ENCODE measurements at places on chromosomes 16 and 17.
A peak's percentile ranks its signal among the peaks of the same experiment; 100 is the strongest.

- DNase-seq, result peak; percentile 70
Observed at GRCh38 chr17:74190154-74190553, 13.3 kb upstream of the RPL38 start.

DNA sequence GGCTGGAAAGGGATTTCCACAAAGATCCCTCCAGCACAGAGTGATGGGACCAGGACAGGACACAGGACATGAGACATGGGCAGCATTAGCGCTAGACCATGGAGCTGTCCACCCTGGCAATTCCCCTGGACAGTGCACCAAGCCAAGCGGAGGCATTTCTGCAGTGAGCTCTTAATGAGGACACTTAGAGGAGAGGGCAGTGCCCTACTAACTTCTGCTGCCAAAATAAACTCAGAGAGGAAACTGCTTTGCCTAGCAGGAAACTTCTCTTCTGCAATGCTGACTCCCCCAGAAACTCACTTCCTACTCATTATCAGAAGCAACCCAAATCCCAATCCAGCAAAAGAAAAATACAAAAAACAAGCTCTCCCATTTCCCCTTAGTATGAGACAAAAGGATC is 119.2 kb downstream of the HS3ST2 start:
- no peak for DNase-seq

DNA sequence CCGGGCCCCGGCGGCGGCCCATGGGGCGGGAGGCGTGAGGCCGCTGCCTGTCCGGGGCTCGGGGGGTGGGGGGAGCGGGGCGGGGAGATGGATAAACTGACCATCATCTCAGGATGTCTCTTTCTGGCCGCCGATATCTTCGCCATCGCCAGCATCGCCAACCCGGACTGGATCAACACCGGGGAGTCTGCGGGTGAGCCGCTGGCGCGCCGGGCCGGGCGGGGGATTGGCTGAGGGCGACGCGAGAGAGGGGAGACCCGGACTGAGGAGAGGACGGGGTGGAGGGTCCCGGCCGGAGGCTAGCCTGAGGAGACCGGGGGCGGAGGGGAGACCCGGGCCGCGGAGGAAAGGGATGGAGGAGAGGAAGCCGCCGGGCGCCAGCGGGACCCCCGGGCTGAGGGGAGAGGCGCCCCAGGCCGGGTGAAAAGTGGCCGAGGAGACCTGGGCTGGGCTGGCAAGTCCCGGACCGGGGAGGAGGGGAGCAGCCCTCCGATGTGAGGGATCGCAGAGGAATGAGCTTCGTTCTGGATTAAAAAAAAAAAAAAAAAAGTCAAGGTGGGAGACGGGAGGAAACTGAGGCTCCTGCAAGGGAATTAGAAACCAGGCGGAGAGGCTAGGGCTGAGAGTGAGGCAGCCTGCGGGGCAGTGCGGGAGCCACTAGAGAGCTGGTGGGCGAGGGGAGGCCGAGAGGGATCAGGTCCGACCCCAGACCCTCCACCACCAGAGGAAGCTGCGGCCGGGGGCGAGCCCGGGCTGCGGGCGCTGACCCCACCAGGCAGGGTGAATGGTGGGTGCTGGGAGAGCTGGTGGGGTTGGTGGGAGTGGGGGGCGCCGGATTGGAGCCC is 526 bp downstream of the MOSMO start:
- DNase-seq, result no peak

DNA sequence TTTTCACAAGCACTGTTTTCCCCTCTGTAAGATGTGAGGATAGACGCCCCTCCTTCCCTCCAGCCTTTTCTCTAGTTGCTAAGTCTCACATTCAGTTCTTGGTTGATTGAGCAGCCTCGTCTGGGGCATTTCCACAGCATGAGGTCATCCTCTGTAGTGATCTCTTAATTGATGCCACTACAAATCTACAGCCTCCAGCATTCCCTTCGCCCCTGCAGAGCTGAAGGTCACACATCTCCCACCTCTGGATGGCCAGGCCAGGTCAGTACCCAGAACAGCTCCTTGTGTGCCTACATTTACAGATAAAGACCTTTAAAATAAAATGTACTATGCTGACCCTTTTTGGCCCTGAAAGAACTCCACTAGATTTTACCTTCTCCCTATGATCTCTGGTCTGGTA is 32.5 kb upstream of the CDH11 start:
- DNase-seq, result no peak

GRCh38 chr17:46163929-46164594 is 29.2 kb downstream of the KANSL1 start:
- DNase-seq, result no peak

GRCh38 chr16:73034374-73034773 is 13.6 kb downstream of the ZFHX3 start:
- DNase-seq, result no peak

- no peak for DNase-seq
Observed at GRCh38 chr17:57210972-57211411, 45.3 kb upstream of the MSI2 start.

DNA sequence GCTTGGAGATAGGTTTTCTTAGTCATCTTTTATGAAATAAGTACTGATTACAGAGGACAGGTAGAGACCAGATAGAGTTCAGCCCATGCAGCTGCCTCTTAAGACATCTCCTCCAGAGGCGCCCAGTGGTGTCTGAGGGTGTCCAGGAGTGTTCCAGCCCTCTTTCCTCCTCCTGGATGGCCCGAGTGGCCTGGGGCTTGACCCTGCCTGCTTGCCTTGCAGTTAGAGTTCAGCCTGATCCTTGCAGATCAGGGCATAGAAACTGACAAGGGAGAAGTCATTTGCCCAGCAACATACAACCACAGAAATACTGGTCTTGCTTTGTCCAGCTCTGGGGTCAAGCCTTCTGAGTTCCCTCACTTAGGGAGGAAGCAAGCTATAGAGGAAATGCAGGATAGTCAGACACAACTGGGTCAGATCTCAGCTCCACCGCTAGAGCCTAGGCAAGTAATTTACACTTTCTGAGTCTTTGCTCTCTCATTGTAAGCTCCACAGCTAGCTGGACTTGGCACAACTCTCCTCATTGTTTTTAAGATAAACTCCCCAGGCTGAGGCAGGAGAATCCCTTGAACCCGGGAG is 3.6 kb upstream of the CCL1 start:
- DNase-seq, result no peak

GRCh38 chr16:68472581-68472980 is 24.3 kb upstream of the SMPD3 start:
- DNase-seq, result no peak

DNA sequence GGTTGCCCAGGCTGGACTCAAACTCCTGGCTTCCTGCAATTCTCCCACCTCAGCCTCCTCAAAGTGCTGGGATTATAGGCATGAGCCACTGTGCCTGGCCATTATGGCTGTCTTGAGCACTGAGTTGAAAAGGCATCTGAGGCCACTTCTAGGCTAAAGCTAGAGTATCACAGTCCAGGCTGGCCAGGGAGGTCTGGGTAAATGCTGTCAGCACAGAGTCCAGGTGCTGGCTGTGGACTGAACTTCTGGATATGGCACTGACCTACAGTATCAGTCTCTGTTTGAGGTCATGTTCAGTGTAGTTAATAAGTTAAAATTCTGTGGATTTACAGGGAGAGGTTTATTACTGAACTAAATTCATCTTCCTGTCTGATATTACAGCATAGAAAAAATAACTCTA is 222.5 kb upstream of the TOM1L1 start:
- no peak for DNase-seq

GRCh38 chr16:84780544-84781376 is 39.0 kb upstream of the CRISPLD2 start:
- DNase-seq, result no peak

- DNase-seq, result no peak
Observed at GRCh38 chr16:14472357-14472756, 157.7 kb downstream of the PARN start.

DNA sequence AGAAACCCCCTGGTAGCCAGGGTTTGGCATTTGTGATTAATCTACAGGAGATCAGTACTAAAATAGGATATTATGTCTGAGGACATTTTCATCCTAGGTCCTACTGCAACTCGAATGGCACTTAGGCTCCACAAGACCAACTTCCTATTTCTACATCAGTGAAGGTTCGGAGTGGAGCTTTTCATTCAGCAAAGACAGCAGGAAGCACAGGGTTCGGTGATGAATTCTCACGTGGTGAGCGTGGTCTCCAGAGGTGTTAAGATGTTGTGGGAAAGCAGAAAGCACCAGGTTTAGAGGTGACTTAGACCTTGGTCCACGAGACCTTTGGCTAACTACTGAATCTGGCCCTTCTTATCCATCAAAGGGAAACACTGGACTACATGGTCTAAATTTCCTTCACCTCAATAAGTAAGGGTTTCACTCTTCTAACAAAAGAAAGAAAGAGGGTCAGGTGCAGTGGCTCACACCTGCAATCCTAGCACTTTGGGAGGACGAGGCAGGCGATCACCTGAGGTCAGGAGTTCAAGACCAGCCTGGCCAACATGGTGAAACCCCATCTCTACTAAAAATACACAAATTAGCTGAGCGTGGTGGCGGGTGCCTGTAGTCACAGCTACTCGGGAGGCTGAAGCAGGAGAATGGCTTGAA is 13.9 kb upstream of the HELZ start:
- DNase-seq, result no peak

DNA sequence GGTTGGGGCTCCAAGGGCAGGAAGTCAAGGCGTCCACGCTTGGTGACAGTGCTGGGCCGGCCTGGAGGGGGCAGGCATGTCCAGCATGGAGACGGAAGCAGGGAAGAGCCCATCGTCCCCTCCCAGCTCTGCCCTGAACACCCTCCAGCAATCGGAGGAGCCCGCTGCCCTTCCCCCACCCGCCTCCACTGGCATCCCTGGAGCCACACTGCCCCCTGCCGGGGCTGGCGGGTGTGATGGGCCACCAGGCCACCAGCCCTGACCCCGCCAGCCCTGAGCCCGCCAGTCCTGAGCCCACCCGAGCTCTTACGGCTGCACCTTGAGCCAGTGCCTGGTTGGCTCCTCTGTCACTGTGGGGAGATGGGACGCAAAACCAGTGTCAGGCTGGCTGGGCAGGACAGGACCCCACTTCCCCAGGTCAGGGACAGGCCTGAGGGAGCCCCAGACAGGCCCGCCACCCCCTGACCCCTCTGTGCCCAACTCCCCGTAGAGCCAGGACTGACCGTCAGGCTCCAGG is 4.1 kb upstream of the CDH15 start:
- DNase-seq, result peak; percentile 86

GRCh38 chr16:10834130-10834529 is 15.5 kb upstream of the TVP23A start:
- DNase-seq, result no peak

GRCh38 chr17:39231591-39232551 is 6.1 kb upstream of the STAC2 start:
- peak; percentile 63 for DNase-seq

DNA sequence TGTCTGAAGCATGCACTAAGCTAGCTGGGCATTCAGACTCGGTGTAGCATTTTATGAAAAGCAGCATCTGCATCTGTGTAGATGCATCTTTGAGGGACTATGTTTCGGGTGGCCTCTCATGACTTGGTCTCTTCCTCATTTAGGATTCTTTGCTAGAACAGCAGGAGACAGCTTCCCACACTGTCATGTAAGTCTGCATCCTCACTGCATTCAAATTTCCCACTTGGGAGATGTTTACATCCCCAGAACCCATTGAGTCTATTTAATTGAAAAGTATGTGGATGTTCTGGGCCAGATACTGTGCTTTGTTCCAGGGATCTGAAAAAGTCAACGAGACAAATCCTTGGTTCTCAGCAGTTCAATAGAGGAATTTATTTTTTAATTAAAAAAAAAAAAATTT is 198.6 kb upstream of the EEF2KMT start:
- DNase-seq, result no peak

DNA sequence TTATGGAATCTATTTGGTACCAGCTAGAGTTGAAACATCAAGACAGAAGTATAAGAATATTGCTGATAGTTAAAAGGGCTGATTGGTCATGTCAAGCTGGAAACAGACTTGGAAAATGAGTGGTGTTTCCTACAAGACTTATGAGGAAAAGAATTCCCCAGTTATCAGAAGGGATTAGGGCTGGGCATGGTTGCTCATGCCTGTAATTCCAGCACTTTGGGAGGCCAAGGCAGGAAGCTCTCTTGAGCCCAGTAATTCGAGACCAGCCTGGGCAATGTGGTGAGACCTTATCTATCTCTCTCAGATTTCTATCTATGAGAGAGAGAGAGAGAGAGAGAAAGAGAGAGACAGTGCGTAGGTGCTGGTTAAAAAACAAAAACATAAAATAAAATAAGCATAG is 139.5 kb upstream of the PMFBP1 start:
- no peak for DNase-seq

GRCh38 chr17:47915776-47916398 is 19.9 kb downstream of the SP2 start:
- no peak for DNase-seq

GRCh38 chr17:82228842-82229697 is at the start of gene SLC16A3:
Gene SLC16A3 (plus strand): TSS chr17:82229042. CDS start chr17:82236009, 6,967 bp downstream.
- no peak for DNase-seq

- no peak for DNase-seq
Observed at GRCh38 chr17:79842656-79843473, 3.6 kb upstream of the CBX4 start.

DNA sequence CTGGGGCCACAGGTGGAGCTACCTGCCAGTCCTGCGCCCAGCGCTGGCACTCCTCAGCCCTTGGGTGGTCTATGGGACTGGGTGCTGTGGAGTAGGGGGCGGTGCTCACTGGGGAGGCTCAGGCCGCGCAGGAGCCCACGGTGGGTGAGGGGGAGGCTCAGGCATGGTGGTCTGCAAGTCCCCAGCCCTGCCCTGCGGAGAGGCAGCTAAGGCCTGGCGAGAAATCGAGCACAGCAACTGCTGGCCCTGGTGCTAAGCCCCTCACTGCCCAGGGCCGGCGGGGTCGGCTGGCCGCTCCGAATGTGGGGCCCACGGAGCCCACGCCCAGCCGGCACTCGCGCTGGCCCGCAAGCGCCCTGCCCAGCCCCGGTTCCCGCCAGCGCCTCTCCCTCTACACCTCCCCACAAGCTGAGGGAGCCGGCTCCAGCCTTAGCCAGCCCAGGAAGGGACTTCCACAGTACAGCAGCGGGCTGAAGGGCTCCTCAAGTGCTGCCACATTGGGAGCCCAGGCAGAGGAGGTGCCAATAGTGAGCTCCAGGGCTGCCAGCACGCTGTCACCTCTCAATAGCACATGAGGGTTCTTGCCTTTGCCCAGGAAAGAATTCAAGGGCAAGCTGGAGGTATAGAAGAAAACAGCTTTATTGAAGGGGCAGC is 11.0 kb upstream of the EEF2KMT start:
- no peak for DNase-seq

DNA sequence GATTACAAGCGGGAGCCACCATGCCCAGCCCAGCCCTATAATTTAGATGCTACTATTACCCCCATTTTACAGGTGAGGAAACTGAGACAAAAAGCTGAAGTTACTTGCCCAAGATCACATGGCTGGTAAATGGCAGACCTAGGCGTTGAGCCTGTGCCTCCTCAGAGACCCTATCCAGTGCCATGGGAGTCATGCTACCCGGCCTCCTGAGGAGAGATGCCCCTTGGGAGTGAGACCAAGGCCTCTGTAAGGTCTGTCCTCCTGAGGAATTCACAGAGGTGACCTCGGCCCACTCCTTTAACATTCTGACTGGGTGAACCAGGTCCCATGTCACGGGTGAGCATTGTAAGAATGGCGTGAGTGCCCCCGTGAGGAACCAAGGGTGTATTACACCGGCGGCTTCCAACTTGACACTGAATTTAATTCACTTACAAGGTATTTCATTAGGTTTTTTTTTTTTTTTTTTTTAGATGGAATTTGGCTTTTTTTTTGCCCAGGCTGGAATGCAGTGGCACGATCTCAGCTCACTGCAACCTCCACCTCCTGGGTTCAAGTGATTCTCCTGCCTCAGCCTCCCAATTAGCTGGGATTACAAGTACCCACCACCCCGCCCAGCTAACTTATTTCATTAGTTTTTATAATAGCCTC is 95.7 kb downstream of the ABCC6 start:
- DNase-seq, result peak; percentile 80
